T-cell (primary cell): ENCODE measurements at places on chromosomes 4 and X. TPM values are rescaled to one million over a fixed set of nuclear protein-coding genes. Genes with fewer than 3 reads are reported as not detected.

APLN gene
- not detected for total RNA-seq

PCDH7 gene
- total RNA-seq: 0.07 TPM

TXK gene
- 55.3 TPM for total RNA-seq

NDP gene
- total RNA-seq: not detected

ZNF827 gene
- total RNA-seq: 18.5 TPM

RASL11B gene
- 0.72 TPM for total RNA-seq

TMEM144 gene
- 0.09 TPM for total RNA-seq

DNA sequence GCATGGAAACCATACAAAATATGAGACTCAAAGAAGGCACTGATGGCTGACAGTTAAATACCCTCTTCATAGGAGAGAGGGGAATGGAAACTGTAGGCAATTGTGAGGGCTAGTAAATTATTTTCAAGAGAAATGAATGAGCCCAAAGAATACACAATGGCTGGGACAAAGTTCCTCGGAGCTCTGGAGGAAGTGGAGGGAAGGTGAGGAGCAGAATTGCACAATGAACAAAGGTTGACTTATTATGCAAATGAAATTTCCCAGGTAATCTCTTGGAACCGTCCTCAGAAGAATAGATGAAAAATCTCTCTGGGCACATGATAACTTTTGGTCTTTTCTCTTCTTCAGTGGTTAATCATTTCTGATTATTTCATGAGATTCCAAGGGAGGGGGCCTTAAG lies 202.6 kb upstream of the VCX start:
- DNase-seq: no peak

DNA sequence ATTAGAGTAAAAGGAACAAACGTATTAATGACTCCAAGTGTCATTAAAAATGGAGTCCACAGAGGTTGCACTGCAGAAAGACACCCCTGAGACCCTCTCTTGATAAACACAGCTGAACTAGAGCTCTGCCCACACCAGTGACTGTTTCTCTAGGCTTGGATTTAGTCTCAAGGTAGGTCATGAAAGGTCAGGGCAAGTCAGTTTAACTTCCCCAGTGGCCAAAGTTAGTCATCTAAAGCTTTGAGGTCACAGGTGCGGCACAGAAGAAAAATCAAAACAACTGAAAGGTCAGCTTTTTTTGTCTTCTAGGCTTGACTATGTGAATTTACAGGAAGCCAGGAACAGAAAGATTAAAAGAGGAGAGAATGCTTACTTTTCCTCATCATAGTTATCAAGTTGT lies 749.6 kb downstream of the RAB28 start:
- no peak for DNase-seq

DNA sequence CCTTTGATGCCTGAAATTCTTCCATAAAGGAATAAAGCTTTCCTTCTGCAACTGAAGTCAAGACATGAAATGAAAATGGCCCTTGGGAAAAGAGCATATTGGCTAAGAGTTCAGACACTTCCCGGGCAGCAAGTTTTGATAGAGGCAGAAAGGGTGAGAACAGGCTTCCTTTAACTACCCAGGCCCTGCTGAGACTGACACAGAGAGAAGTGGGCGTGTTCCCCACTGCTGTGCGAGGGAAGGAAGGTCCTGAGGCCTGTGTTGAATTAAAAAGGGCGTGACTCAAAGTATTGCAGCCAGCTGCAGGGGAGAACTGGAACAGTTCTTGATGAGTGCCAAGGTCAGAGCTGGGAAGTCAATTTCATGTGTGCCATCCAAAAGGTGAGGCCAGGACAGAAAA lies 33.9 kb upstream of the ADGRG2 start:
- DNase-seq: no peak

DNA sequence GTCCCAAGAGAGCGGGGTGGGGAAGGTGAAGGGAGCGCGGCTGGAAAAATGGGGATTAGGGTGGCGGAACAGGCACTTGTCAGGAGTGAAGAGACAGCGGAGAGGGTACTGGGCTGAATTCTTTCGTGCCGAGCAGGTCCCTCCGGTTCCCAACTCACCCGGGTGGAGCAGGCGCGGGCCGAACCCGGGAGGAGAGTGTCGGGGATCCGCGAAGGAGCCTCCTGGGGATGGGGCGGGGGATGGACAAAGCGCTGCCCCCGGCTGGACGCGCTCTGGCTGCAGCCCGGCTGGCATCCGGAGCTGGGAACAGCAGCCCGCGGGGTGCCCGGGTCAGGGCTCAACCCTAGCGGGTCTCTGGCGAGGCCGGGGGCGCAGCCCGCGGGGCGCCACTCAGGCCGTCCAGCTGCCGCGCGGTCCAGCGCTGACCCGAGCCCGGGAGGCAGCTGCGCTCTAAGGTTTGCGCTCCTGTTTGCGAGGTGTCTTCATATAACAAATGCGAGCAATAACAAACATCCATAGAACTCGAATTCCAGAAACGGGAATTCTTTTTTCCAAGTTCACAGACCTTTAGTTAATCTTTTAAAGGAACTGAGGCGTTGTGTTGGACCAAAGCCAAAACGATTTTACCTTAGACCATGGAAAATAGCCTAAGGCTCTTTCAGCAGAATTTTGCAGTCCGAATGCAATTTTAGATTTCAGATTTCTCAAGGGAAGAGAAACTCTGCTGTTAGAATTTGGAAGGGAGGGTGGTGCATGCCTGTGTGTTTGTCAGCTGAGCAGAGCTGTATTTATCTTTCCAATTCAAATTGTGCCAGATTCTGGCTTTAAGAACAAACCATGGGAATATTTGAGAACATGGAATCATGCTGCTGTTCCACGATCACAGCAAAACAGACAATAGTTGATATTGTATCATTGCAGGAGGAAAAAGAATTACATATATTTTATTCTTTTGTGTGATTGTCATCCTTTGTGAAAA lies 744 bp downstream of the NPY5R start:
- DNase-seq: no peak

- no peak for DNase-seq
Observed at GRCh38 chr4:175762582-175762981, 49.5 kb downstream of the GPM6A start.

DNA sequence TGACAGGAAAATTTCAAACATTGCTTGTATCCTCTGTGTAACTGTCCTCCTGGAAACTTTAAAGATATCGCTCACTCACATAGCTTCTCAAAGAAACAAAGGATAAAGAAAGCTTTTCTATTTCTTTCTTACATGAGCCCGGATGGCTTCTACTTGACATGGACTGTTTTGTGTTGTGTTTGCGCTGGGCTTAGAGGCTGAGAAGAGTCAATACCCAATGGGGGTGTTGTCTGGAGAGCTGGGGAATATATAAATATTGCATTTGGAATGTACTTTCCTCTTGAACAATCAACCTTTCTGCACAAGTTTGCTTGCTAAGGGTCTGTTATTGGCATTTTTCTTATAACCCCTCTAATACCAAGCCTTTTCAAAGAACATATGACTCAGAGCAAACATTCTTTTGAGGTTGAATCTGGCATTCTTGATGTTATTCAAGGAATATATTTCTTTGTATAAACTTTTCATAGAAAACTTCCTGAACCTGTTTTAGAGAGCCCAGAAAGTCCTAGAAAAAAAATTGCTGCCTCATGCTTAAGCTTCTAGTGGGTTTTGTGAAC lies 331.9 kb downstream of the PACRGL start:
- no peak for DNase-seq

GRCh38 chr4:186167605-186168004 lies 23.8 kb upstream of the CYP4V2 start:
- DNase-seq: no peak

GRCh38 chrX:129496625-129497024 lies 26.7 kb downstream of the SMARCA1 start:
- DNase-seq: no peak

DNA sequence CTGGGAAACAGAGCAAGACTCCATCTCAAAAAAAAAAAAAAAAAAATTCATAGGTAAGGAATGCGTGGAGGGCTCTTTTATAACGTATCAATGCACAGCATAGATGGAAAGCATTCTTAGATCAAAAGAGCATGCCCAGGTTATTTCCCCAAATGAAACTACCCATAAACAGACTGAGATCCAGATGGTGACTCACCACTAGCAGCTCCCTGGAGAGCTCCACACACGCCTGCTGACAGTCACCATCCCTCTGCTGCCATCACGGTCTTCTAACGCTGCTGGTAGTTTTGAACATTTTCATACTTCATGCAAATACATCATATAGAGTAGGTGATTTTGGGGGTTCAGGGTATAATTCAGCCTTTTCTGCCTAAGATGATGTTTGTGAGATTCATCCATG lies 136.9 kb downstream of the ASMT start:
- no peak for DNase-seq

DNA sequence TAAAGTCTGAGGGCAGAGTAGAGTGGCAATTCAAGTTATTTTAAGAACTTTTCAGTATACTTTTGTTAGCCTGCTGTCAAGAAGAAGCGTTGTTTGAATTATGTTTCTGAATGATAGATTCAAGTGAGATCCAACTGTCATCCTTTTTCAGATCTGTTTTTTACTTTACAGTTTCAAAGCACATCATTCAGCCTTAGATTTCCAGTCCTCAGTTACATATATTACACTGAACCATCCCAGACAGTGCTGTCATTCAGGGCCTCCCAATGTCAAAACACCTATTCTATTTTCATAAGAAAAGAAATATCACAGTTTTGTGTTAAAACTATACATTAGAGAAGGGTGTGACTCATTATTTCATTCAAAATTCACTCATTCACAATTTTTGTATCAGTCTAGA lies 856.9 kb downstream of the ADGRL3 start:
- DNase-seq: no peak

GRCh38 chr4:170004651-170005295 lies 21.4 kb downstream of the MFAP3L start:
- DNase-seq: no peak

GRCh38 chrX:25175743-25176142 lies 160.0 kb upstream of the ARX start:
- no peak for DNase-seq

DNA sequence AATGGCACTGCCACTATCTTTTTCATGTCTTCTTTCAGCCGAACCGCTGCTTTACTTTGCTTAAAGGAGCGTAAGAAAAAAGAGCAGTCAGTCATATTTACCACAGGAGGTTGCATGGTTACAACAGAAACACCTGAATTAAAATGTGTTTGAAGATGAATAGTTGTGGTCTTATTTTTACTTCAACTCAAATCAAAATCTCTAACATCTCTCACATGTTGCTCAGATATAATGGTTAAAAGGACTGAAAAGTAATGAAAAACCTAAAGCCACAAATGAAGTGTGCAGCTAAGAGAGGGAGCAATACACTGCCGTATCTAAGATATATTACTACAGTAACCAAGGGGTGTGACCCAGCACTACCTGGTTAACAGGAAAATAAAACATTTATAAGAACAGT lies 27.4 kb downstream of the FAM13A start:
- DNase-seq: no peak

GRCh38 chr4:2813446-2814405 lies 20.8 kb downstream of the SH3BP2 start:
- DNase-seq: no peak

GRCh38 chr4:146095091-146095690 lies 80.3 kb upstream of the LSM6 start:
- no peak for DNase-seq

DNA sequence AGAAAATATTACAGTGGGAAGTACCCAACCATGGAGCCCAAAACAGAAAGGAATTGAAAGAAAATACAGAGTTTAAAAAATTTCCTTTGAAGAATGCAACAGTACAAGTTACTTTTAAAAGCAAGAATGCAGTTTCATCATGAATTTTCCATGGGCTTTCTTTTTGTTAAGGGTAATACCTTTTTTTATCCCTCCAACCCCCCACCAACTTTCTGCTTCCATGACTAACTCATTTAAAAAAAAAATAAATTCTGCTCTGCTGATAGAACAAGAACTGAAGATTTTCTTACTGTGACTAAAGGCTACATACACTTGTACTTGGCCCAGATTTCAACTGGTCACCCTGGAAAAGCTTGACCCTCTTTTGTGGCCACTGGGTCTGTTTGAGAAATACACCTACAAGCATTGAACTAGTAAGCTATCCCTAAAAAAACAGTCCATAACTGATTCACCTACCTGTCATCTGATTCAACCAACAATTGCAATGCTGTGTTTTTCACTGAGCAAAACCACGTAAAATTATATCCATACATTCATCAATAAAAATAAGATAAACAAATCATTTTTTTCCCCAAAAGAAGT lies 214.2 kb downstream of the NSUN7 start:
- DNase-seq: no peak

- no peak for DNase-seq
Observed at GRCh38 chr4:121669163-121669550, 27.6 kb downstream of the ANXA5 start.

GRCh38 chr4:84325625-84326024 lies 173.5 kb downstream of the NKX6-1 start:
- no peak for DNase-seq
